ENCODE measurements at places on chromosomes 5 and 9. TPM values are rescaled to one million over a fixed set of nuclear protein-coding genes. Genes with fewer than 3 reads are reported as not detected.

The BSPRY gene
- total RNA-seq = 8.8 TPM

The HAVCR2 gene
- not detected for total RNA-seq

The TMEM252 gene
- not detected for total RNA-seq

The SKP2 gene
- total RNA-seq = 44.3 TPM

The PDE8B gene
- 0.35 TPM for total RNA-seq

The CNTNAP3 gene
- 5.5 TPM for total RNA-seq

The PCDHA10 gene
- total RNA-seq = 0.06 TPM

The SIT1 gene
- not detected for total RNA-seq

The DAB2IP gene
- 11.6 TPM for total RNA-seq

The F2R gene
- total RNA-seq = 41.4 TPM

The SPATA6L gene
- 1.7 TPM for total RNA-seq

The TEK gene
- not detected for total RNA-seq

- no peak for DNase-seq
Measured at GRCh38 chr9:98175028-98175569, 17.3 kb downstream of the CORO2A start.

GRCh38 chr9:14936491-14936890 lies 26.3 kb upstream of the FREM1 start:
- DNase-seq = no peak

DNA sequence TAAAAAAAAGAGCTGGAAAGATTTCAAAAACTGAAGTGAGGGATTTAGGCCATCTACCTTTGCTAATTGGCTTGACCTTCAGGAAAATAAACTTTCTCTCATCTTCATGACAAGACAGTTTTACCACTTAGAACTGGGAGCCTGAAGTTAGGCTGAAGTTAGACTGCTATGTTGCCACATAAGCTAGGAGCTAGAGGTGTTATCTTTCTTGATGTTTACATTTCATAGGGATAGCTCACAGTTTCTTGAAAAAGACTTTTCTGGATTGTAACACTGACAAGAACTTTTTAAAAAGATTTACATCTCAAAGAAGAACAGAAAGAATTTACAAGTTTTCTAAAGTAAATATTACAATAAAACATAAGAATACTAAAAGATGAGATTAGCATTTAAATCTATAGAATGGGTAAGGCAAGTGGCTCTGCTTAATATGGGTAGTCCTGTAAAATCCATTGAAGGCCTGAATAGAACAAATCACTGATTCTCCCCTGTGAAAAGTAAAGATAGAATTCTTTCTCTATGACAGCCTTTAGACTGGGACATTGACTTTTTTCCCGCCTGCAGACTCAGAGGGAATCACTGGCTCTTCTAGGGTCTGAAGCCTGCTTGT lies 1665.4 kb upstream of the CDH9 start:
- no peak for DNase-seq

DNA sequence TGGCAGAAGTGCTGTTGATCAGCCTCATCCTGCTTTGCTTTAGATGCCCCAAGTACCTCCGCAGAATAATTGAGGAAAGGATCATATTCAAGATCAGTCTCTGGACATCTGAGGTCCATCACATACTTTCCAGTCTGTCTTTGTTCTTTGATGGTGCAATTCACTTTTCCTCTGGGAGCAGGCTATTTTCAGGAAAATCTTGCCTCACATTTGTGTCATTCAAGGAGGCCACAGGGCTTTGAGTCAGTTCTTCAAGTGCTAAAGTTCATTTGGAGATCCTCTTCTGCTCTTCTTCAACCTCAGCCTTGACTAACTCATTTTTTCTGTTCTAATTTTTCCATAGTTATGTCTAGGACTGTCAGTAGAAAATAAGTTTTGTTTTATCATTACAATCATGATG lies 18.6 kb downstream of the EQTN start:
- no peak for DNase-seq

- no peak for DNase-seq
Measured at GRCh38 chr9:135209852-135210251, 122.4 kb downstream of the OLFM1 start.

- DNase-seq = no peak
Measured at GRCh38 chr9:18909140-18910018, 123.6 kb downstream of the SAXO1 start.

GRCh38 chr5:141880961-141881801 lies 3.0 kb upstream of the PCDH1 start:
- DNase-seq = no peak

GRCh38 chr5:21573416-21574314 lies 1279.5 kb downstream of the CDH12 start:
- DNase-seq = no peak

DNA sequence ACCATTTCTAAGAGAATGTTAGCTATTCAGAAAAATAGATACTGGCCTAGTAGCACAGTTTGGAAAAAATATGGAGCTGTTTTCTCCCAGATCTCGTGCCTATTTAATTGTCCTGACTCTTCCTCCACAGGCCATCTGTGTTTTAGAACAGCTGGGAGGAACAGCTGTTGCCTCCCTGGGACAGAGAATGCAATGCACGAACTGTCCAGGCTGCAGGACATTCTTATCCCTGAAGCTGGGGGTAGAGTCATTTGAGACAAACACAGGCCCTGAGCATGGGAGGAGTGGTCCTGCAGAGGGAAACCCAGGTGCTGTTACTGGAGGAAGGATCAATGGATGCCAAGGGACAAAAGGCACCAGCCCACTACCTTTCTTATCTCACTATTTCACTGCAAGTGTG lies 20.9 kb upstream of the SPARC start:
- DNase-seq = no peak

- DNase-seq = no peak
Measured at GRCh38 chr5:57539281-57539701, 56.7 kb upstream of the ACTBL2 start.

GRCh38 chr5:62465985-62466925 lies 53.7 kb downstream of the IPO11 start:
- DNase-seq = no peak

GRCh38 chr5:71937921-71938698 lies 169.2 kb upstream of the MAP1B start:
- no peak for DNase-seq

DNA sequence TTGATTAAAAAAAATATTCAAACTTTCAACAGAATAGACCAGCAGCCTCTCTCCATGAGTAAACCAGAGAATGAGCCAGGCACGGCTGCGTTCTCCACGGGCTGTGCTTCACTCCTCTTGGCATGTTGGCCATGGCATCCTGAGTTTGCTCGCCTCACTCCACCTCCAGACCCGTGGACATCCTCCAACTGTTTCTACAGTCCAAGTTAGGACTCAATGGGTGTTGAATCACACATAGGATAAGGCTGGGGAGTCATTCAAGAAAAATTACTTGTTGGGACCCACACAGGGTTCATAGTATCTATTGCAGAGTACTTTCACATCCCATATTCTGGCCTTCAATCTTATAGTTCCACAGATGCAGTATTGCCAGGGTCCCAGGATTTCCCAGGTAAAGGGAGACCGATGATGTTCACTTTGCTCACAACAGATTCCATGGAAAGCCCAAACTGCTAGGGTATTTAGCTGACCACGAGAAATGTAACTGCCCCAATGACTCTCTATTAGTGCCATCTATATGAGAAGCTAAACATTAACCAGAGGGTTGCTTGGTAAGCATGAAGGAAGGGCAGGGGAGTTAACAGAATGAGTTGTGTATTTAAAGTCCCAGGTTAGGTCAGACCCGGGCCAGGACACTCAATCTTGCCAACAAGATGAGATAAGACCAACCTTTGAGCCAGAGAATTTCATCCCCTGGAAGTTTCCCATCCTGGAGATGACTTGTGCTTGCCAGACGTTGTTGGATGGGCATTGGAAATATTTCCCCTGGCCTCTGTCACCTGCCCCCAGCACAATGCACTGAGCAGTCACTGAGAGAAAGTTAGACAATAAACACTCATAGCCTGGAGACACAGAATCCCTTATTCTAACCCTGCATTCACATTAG lies 19.7 kb upstream of the GDA start:
- DNase-seq = peak; percentile 92

DNA sequence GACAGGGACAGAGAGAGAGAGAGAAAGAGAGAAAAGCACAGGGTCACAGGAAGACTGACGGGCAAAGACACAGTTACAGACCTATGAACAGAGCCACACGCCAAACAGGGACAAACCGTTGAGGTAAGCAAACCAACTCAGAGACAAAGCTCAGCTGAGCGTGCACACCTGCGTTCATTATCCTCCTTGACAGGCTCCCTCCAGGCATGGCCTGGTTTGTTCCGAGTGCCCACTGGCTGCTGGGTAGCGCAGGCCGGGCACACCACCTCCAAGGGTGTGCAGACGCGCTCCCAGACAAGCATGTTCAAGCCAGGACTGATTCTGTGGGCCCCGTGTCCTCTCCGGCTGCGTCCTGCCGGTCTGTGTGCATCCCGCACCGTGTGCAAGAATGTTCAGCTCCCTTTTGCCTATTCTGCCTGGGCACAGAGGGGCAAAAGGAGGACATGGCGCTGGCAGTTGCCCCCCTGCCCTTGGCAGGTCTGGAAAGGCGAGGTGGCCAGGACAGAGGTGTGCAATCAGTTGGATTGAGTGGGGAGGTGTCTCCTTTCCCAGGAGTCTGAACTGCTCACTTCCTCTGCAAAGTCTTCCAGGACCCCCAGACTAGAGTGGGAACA lies 467 bp upstream of the SMIM32 start:
- no peak for DNase-seq

- no peak for DNase-seq
Measured at GRCh38 chr5:157157293-157157891, 8.7 kb downstream of the GARIN3 start.

GRCh38 chr9:80957801-80958200 lies 731.5 kb downstream of the TLE1 start:
- no peak for DNase-seq

- no peak for DNase-seq
Measured at GRCh38 chr5:139655727-139656271, 7.7 kb downstream of the CXXC5 start.

DNA sequence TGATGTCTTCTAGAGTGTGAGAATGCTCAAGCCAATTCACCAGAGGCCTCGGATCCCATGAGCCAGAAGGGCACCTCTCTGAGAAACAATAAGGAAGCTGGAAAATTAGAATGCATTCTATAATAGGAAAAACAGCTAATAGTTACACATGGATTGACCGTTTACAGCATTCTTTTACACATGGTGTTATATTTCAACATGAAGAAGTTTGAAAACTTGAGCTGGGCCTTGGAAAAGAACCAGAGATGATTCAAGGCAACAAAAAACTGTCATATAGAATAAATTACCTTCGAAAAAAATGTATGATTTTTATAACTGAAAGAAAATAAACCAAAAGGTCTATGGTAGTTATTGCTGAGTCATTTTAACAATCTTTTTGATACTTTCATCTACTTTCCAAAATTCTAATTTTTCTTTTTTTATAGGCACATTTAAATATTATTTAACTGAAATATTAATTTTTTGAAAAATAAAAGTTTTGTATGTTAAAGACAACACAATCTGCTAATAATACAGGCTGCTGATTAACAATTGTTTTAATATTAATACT lies 6.2 kb downstream of the SH3TC2 start:
- DNase-seq = no peak

- DNase-seq = peak; percentile 85
Measured at GRCh38 chr5:137470111-137470920, 28.8 kb downstream of the SPOCK1 start.

- no peak for DNase-seq
Measured at GRCh38 chr5:149549461-149550267, 1.6 kb downstream of the CSNK1A1 start.

DNA sequence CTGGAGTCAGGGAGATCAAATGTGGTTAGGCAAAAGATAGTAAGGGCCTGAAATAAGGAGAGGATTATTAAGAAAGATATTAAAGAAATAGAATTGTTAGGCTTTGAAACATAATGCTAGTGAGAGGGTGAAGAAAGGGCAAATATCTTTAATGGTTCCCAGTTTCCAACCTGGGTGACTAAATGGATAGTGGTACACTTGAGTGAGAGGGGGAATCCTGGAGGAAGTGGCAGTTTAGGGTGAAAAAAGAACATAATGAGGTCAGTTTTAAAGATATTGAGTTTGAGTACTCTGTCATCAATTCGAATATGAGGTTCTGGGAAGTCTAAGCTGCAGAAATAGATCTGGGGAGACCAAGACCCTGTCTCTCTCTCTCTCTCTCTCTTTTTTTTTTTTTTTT lies 18.9 kb downstream of the DNAI1 start:
- no peak for DNase-seq

DNA sequence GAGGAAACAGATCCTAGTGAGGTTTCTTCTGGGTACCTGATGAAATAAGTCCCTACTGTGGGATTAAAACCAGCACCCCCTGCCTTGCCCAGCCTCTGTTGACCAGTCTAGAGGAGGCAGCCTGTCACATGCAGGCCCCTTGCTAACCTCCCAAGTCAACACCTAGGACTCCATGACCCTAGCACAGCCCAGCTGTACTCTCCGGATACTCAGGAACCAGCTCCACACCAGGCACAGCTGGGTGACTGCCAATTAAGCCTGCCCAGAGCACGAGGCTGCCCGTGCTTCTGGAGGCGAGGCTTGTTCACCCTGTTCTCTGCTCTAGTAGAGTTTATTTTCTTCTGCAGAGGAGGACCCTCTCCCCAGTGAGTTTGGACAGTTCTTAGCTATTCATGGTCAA lies 92.5 kb downstream of the SNX24 start:
- DNase-seq = peak; percentile 1

DNA sequence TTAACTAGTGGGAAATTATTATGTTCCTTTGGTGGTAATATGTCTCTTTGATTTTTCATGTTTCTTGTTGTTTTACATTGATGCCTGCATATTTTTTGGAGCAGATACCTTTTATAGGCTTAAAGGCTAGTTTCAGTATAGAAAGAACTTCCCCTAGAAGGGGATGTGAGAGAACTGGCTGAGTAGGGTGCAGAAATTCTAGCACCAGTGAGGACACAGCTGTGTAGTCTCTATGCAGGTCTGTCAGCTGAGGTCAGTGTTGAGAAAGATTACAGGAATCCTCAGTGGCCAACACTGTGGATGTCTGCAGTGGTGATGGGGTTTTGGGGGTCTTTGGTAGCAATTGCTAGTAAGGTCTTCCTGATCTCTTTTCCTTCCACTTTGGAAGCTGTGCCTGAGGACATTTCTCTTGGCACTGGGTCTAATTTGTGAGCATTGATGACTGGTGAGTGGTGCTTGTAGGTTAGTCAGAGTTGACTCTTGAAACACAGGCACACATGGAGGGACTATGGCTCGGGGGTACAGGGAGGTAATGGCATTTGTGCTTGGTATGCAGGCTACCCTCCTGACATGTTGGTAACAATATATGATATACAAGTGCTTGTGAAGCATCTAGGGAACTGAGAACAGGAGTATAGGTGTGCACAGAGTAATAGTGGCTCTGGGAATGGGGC lies 221.4 kb downstream of the SPATA31D1 start:
- DNase-seq = no peak

GRCh38 chr5:55645304-55645703 lies 66.8 kb downstream of the SLC38A9 start:
- DNase-seq = no peak

Data from epithelial cell of proximal tubule (primary cell).